ENCODE measurements at places on chromosomes 2 and 18. TPM values are rescaled to one million over a fixed set of nuclear protein-coding genes. Genes with fewer than 3 reads are reported as not detected.

The PLA2R1 gene
- 2.4 TPM for total RNA-seq

The CROCC2 gene
- total RNA-seq: not detected

The TMEM169 gene
- 0.38 TPM for total RNA-seq

The MAPK4 gene
- 0.16 TPM for total RNA-seq

The GKN2 gene
- total RNA-seq: 3.5 TPM

The MC2R gene
- total RNA-seq: not detected

The G6PC2 gene
- not detected for total RNA-seq

The STPG4 gene
- 0.10 TPM for total RNA-seq

All from A549 treated with RU486 at 1 μM for 4 hours (cell line).